ENCODE measurements at places on chromosomes 3 and 15. TPM values are rescaled to one million over a fixed set of nuclear protein-coding genes. Genes with fewer than 3 reads are reported as not detected.

SST gene
- total RNA-seq = not detected

SPTBN5 gene
- total RNA-seq = 2.3 TPM

GPR160 gene
- total RNA-seq = 27.9 TPM

EIF4G1 gene
- total RNA-seq = 168 TPM

SCN11A gene
- total RNA-seq = 0.48 TPM

NEDD4 gene
- total RNA-seq = 19.6 TPM

CTXN2 gene
- total RNA-seq = not detected

AHSG gene
- total RNA-seq = not detected

DNA sequence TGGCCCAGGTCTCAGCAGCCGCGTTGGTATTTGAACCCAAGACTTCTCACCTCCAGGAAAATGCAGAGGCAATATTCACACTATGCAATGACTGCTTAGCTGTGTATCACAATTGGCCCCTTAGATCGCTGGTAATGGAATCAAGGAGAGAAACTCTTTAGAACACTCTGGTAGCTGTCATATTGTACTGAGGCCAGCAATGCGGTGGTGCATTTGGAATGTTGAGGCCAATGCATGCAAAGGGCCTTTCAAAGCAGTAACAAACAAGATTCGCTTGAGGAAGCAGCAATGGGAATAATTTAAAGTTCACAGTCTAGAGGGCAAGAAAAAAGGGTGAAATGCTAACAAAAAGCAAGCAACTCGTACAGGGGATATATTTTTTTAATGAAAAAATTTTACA is 764.1 kb downstream of the GRM7 start:
- no peaks in the 10 kb centered on the region for H3K27me3 ChIP-seq
- H3K4me1 ChIP-seq = no peaks in the 10 kb centered on the region
- no peak overlapping the region for H3K4me3 ChIP-seq
- H3K36me3 ChIP-seq = no peaks in the 10 kb centered on the region

GRCh38 chr3:187989575-187990153 is 164.3 kb upstream of the LPP start:
- DNase-seq = no peak
- H3K36me3 ChIP-seq = no peaks in the 10 kb centered on the region
- H3K4me3 ChIP-seq = no peak overlapping the region
- H3K27me3 ChIP-seq = no peaks in the 10 kb centered on the region
- no peak overlapping the region for H3K27ac ChIP-seq

DNA sequence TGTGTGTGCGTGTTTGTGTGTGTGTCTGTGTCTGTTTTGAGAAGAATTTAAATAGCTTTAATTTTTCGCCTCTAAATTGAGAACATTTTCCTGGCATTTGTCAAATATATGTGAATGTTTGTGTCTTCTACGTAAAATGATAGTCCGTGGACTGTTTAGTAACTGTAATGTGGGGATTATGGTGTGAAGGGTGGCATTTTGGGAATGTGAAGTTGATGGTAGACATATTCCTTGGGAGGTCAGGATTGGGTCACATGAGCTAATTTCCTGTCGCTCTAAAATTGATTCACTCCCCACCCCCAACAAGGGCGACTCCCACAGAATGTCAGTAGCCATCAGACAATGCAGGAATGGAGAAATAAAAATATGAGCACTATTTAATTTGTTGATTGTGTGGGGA is 107.3 kb downstream of the ITPR1 start:
- H3K36me3 ChIP-seq = no peaks in the 10 kb centered on the region
- H3K4me1 ChIP-seq = no peaks in the 10 kb centered on the region
- no peak for DNase-seq
- no peak overlapping the region for H3K4me3 ChIP-seq
- H3K27me3 ChIP-seq = no peaks in the 10 kb centered on the region
- H3K27ac ChIP-seq = no peak overlapping the region

DNA sequence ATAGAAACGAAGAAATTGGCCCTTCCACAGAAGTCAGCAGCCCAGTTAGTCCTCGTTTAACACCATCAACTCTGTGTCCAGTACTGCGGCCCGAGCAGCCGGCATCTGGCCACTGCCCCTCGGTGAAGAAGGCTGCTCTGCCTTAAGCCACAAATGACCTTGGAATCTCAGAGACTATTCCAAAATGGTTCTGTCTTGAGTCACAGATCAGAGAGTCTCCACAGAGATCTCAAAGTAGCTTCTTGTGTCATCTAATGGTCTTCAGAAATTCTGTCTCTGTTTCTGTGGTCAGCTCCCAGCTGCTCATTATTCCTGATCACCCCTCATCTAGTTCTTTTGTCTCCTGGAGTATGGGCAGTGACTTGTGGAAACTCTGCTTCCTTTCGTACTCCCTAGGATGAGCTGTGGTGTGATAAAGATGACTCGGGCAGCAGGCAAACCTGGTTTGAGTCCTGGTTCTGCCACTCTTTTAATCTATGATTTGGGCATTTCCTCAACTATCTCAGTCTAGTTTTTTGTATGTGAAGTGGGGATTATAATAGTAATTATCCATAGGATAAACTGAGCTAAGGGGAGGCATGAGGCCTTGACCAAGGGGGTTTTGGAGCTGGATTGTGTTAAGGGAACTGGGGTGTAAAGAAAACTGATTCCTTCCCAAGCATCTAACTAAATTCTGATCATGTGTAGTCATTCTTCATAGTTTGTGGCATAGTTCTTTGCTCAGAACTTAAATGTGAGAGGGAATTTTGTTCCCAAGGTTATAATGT is 22.6 kb downstream of the CRTC3 start:
- DNase-seq = no peak
- H3K4me1 ChIP-seq = no peaks in the 10 kb centered on the region
- peak overlapping the region; percentile 70 for H3K27ac ChIP-seq

DNA sequence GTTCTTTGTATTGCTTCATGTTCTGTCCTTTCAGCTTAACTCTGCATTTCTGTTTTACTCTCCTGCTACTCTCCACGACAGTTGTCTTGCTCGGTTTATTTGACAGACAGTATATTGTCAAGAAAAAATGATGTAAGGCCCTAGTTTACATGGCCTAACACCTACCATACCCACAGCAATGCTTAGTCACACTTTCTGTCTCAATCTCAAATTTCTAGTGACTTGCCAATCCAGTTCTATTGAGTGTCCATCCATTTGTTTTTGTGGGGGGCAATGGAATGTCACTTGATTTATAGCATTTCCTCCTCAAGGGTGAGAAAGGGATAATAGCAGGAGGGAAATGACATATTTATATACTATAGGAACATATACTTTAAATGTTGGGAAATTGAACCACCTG is 676.2 kb downstream of the NAALADL2 start:
- DNase-seq = no peak
- H3K4me1 ChIP-seq = no peaks in the 10 kb centered on the region
- H3K27me3 ChIP-seq = no peaks in the 10 kb centered on the region
- H3K4me3 ChIP-seq = no peak overlapping the region
- H3K36me3 ChIP-seq = no peaks in the 10 kb centered on the region
- H3K27ac ChIP-seq = no peak overlapping the region

GRCh38 chr3:174202561-174202960 is 656.6 kb upstream of the NAALADL2 start:
- H3K36me3 ChIP-seq = no peaks in the 10 kb centered on the region
- H3K27me3 ChIP-seq = no peaks in the 10 kb centered on the region
- DNase-seq = no peak
- no peaks in the 10 kb centered on the region for H3K4me1 ChIP-seq
- H3K27ac ChIP-seq = no peak overlapping the region

DNA sequence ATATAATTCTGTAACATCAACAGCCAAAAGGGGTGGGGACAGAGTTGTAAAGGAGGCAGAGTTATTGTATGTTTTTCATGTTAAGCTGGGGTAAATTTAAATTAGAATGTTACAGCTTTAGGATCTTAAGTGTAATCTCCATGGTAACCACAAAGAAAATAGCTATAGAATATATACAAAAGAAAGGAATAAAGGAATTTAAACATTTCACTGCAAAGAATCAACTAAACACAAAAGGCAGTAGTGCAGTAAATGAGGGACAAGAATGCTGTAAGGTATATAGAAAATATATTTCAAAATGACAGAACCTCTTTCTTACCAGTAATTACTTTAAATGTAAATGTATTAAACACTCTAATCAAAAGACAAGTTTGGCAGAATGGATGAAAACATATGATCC is 361.7 kb downstream of the SLC9A9 start:
- H3K27ac ChIP-seq = no peak overlapping the region
- no peak overlapping the region for H3K4me3 ChIP-seq

GRCh38 chr3:157671656-157672055 is 168.4 kb upstream of the VEPH1 start:
- no peak overlapping the region for H3K27ac ChIP-seq
- H3K27me3 ChIP-seq = no peaks in the 10 kb centered on the region
- no peaks in the 10 kb centered on the region for H3K4me1 ChIP-seq
- no peaks in the 10 kb centered on the region for H3K36me3 ChIP-seq
- no peak for DNase-seq

DNA sequence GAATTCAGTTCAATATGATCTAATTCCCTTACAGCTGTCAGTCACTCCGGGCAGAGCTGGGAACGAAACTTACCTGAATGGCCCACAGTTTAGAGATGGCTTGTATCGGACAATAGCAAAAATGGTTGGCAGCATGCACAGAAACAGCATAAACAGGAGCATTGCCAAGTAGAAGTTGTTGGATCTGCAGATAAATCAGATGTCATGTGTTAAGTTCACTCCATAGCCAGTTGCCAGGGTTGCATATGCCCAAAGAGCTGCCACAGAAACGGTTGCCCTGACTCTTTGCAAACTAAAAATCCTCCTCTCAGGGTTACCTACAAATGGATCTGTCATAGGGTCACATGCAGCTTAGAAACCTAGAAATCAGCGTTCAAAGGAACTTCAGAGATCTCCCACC is 15.4 kb upstream of the STARD5 start:
- no peaks in the 10 kb centered on the region for H3K36me3 ChIP-seq
- peak overlapping the region; percentile 66 for H3K27ac ChIP-seq
- H3K27me3 ChIP-seq = no peaks in the 10 kb centered on the region

DNA sequence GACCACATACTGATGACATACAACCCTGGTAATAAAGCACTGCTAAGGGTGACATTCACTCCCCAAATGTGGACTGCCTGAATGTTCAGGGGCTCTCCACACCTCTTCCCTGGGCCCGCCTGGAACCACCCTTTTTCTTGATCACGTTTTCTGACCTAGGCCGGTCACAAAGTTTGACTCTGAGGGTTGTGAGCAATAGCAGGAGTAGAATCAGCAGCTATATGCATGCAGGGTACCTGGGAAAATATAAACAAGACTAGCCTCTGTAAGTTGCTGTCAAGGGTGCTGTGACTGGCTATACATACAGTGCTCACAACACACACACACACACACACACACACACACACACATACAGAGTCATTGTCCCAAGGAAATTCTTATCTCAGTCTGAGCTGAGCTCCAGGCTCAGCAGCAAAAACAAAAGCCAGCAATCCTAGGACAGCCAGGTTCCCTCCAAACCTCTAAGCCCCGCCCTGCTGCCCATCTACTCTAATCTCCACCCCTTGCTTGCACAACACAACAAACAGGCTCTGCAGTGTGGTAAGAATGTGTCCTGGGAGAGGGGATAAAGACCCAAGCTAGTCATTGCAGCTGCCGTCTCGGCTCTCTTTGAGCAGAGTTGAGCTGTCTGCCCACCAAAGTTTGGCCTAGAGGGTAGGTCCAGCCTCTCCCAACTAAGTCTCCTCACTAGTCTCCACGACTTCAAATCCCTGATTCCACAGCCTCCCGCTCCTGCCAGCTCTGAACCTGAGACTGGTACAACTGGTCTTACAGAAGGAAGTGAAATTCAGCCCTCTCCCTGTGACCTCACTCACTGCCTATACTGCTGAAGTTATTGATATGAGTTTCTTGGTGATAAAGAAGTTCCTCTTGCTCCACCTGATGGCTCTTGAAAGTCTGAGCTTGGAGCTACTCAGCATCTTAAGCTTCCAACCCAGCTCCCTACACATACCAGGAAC is 2.2 kb downstream of the BMF start:
- H3K4me3 ChIP-seq = peak overlapping the region; percentile 87
- H3K4me1 ChIP-seq = peaks cover 48% of the 10 kb centered on the region
- H3K36me3 ChIP-seq = no peaks in the 10 kb centered on the region
- H3K27me3 ChIP-seq = no peaks in the 10 kb centered on the region
- H3K27ac ChIP-seq = peak overlapping the region; percentile 96

GRCh38 chr3:68893600-68894239 is 38.6 kb downstream of the TAFA4 start:
- H3K36me3 ChIP-seq = no peaks in the 10 kb centered on the region
- H3K27ac ChIP-seq = no peak overlapping the region
- no peak overlapping the region for H3K4me3 ChIP-seq
- H3K27me3 ChIP-seq = no peaks in the 10 kb centered on the region

- no peaks in the 10 kb centered on the region for H3K36me3 ChIP-seq
- peaks cover 6% of the 10 kb centered on the region for H3K4me1 ChIP-seq
- H3K27ac ChIP-seq = no peak overlapping the region
- no peak overlapping the region for H3K4me3 ChIP-seq
- H3K27me3 ChIP-seq = no peaks in the 10 kb centered on the region
- DNase-seq = no peak
These were observed 21.5 kb upstream of the CHD2 start for GRCh38 chr15:92878593-92879053.

DNA sequence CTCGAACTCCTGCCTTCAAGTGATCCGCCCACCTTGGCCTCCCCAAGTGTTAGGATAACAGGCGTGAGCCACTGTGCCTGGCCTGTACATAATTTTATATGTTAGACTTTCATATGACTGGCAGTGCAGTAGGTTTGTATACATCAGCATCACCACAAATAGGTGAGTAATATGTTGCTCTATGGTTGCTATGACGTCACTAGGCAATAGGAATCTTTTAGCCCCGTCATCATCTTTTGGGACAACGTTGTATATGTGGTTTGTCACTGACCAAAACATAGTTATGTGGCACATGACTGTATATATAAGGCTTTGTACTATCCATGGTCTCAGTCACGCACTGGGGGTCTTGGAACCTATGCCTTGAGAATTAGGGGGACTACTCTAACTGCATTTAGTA is 17.0 kb upstream of the DNAJC19 start:
- H3K27me3 ChIP-seq = no peaks in the 10 kb centered on the region
- H3K36me3 ChIP-seq = no peaks in the 10 kb centered on the region
- no peak overlapping the region for H3K27ac ChIP-seq
- no peak overlapping the region for H3K4me3 ChIP-seq

GRCh38 chr15:77617476-77618230 is 15.1 kb downstream of the LINGO1 start:
- no peaks in the 10 kb centered on the region for H3K36me3 ChIP-seq
- DNase-seq = no peak
- H3K4me3 ChIP-seq = no peak overlapping the region
- no peaks in the 10 kb centered on the region for H3K27me3 ChIP-seq
- no peaks in the 10 kb centered on the region for H3K4me1 ChIP-seq

- no peak for DNase-seq
- H3K36me3 ChIP-seq = no peaks in the 10 kb centered on the region
- H3K27ac ChIP-seq = no peak overlapping the region
- H3K4me1 ChIP-seq = no peaks in the 10 kb centered on the region
- no peaks in the 10 kb centered on the region for H3K27me3 ChIP-seq
These were observed 36.3 kb upstream of the SKOR1 start for GRCh38 chr15:67788986-67789385.

DNA sequence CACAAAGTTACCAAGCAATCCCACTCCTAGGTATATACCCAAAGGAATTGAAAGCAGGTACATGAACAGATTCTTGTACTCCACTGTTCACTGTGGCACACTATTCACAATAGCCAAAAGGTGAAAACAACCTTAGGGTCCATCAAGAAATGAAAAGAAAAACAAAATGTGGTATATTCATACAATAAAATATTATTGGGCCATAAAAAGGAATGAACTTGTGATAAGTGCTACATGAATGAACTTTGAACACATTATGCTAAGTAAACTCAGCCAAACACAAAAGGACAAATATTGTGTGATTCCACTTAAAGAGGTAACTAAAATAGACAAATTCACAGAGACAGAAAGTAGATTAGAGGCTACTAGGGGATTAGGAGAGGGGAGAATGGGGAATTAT is 55.2 kb upstream of the IMPG2 start:
- no peaks in the 10 kb centered on the region for H3K36me3 ChIP-seq
- DNase-seq = no peak
- H3K4me1 ChIP-seq = no peaks in the 10 kb centered on the region
- H3K27me3 ChIP-seq = no peaks in the 10 kb centered on the region

All from breast epithelium (tissue), 4 donors.